ENCODE measurements at places on chromosomes 1 and 21.

DNA sequence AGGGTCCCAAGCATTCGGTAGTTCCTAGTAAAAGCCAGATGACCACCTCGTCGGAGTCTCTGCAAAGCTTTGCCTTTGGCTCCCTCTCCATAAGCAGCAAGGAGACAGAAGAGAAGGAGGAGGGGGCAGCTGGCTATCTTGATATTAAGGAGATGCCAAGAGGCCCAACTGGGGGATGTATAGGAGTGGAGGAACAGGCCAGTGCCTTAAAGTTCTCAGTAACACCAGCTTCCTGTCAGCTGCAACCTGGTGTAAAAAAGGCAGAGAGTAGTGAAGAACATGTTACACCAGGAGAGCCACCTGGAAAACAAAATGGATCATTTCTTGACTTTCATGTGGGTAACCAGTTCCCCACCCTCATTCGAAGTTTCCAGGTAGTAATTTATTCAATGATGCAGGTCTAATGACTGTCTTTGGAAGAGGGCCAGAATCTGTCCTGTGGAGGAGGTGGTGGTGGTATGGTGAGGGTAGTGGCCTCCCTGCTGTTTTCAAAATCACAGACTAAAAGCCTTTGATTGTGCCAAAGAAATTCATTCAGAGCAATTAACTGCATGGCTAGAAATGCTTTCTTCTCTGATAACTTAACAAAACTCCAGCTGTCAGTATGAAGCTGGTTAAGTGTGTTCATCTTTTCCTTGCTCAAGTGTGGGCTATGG is 27.3 kb downstream of the TMEM200B start:
- DNase-seq = no peak

DNA sequence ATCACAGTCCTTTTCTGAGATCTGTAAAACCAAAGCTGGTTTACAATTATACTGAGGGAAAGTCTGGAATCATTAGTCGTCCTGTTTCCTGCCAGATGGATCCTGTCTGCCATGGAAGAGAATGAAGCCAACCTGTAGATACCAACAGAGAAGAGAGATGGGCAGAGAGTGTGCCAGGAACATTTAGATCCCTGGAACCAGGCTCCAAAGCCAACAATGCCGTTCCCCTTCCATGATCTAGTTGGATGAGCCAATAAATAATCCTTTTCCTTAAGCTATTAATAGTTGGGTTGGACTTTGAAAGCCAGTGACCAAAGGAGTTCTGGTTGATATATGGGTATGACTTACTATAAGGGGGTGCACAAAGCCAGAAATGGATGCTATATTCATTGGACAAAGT is 15.0 kb downstream of the CAPN8 start:
- no peak for DNase-seq

DNA sequence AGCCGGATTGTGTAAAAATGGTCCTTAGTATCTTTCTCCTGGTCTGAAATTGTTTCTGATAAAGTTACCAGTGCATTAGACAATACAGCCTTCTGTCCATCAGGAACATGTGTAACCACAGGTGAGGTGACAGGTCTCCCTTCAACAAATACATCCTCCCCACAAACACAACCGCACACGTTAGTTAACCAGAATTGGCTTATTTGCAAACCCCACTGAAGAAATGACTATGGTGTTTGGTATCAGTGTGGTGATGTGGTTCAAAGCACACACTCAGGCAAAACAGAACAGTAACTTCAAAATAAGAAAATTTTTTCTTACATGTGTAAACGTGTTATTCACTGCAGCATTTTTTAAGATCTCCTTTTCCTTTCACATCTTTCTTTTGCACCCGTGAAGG is 517.2 kb upstream of the NR5A2 start:
- no peak for DNase-seq

DNA sequence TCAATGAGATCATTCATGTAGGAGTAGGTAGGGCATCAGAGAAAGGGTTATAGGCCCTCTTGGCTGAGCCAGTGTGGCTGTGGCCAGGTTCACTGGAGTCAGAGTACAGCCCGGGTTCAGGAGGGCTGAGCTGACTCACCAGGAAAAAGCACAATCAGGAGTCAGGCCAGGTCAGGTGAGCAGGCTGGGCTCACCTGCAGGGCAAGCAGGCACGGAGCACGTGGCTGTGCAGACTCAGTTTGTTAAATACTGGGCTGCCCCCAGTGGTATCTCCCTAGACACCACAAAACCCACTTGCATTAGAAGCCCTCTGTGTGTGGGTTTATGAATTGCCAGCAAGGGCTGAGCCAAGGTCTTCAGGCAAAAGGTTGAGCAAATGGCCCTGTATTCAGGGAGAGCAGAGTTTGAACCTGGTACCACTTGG is 122.1 kb upstream of the SERBP1 start:
- no peak for DNase-seq

GRCh38 chr1:117645343-117645742 is 39.5 kb downstream of the TENT5C start:
- no peak for DNase-seq

GRCh38 chr1:1245817-1246576 is 525 bp downstream of the C1QTNF12 start:
- no peak for DNase-seq

DNA sequence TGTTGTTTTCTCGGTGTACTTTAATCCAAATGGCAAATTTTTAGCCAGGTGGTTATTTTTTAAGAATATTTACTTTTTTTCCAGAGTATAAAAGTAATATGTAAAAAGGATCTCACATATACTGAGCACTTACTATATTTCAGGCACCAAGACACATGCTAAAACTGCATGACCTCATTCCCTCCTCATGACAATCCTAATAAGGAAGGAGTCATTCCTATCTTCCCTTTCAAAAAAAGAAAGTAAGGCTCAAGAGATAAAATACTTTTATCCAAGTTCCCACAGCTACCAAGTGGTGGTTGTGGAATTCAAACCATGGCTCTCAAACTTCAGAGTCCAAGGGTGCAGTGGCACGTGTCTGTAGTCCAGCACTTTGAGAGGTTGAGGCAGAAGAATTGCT is 19.4 kb downstream of the ATP2B4 start:
- no peak for DNase-seq

GRCh38 chr21:38088916-38089762 is 167.7 kb upstream of the KCNJ15 start:
- no peak for DNase-seq

DNA sequence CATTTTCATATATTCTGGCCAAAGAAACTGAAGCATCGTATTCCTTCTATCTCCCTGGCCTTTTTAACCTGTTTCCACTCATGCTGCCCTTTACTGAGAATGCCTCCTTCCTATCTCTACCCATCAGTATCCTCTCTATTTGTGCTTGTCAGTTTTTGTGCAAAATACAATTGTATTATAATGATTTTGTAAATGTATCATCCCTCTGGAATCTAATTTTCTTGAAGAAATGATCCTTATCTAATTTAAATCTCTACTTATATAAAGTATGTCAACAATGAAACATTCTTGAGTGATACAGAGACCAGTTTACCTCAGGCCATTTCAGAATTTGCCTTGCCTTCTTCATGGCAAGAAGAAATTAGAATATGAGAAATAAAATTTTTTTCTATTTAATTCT is 59.0 kb upstream of the TEKT2 start:
- DNase-seq = no peak

GRCh38 chr1:26946270-26946669 is 14.0 kb downstream of the KDF1 start:
- no peak for DNase-seq

Measured in smooth muscle cell of the brain vasculature (primary cell).